ENCODE measurements at places on chromosomes 3 and 15. TPM values are rescaled to one million over a fixed set of nuclear protein-coding genes. Genes with fewer than 3 reads are reported as not detected.

DNA sequence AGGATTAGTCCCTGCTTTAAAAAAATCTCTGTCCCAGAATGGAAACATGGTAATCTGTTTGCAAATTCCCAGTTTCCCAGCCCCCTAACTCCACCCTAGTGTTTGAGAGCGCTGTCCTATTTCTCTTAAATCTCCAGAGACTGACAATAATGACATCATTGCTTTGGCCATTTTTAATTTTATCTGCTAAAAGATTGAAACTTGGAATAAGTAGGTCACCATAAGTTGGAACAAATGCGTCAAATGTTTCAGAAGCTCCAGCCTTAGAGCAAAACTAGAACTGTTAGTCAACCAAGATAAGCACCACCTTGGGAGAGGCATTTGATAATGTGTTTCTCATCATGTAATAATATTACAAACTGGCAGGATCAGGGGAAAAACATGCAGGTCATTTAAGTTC lies 25.7 kb upstream of the MB21D2 start:
- no peak for DNase-seq

GRCh38 chr15:69056365-69056764 lies 41.9 kb downstream of the NOX5 start:
- DNase-seq, result no peak

DNA sequence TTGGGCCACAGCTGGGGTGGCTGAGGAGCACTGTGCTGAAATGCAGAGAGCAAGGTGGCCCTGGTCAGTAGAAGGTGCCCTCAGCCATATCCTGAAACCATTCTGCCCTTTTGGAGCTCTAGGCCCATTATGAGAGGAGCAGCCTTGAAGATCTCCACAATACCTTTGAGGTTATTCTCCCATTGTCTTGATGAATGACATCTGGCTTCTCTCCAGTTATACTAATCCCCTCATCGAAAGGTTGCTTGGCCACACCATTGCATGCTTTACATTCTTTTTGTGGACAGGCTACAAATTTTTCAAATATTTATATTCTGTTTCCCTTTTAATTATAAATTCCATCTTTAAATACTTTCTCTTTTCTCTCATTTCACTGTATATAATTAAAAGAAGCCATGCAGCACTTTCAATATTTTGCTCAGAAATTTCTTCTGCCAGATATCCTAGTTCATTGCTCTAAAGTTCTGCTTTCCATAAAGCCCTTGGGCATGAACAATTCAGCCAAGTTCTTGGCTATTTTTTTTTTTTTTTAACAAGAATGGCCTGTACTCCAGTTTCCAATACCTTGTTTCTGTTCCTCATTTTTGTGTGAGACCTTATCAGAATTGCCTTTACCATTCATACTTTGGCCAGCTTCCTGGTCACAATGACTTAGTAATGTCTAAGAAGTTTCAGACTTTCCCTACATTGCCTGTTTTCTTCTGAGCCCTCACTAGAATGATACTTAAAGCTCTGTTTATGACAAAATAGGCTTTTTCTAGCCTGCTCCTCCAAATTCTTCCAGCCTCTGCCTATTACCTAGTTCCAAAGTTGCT lies 138.9 kb upstream of the SGO1 start:
- no peak for DNase-seq

- DNase-seq, result no peak
Observed at GRCh38 chr15:42143866-42144625, 12.4 kb downstream of the PLA2G4F start.

GRCh38 chr3:123597561-123597960 lies 12.7 kb upstream of the HACD2 start:
- DNase-seq, result peak; percentile 60

GRCh38 chr3:11600501-11601282 lies 43.0 kb downstream of the VGLL4 start:
- peak; percentile 99 for DNase-seq

- no peak for DNase-seq
Observed at GRCh38 chr3:71099997-71100719, 483.4 kb downstream of the FOXP1 start.

- DNase-seq, result no peak
Observed at GRCh38 chr15:58044551-58044950, 21.0 kb downstream of the ALDH1A2 start.

- peak; percentile 8 for DNase-seq
Observed at GRCh38 chr3:160931474-160931873, 173.7 kb downstream of the B3GALNT1 start.

DNA sequence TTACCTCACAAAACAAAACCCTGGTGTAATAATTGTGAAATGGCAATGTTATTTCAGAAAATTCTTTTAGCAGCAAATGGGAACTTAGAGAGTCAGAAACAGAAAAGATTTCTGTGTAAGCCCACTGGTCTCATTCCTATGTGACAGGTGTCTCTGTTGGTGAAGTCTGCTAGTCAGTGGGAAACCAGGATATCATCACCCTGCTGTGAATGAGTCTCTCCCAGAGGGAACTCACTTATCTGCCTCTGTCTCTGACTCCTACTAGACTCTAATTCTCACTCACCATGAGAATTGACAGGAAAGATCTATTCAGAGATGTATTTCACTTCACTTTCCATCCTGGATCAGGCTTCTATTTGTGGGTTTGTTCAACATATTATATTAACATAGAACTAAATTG lies 266.0 kb downstream of the EPHA3 start:
- no peak for DNase-seq

DNA sequence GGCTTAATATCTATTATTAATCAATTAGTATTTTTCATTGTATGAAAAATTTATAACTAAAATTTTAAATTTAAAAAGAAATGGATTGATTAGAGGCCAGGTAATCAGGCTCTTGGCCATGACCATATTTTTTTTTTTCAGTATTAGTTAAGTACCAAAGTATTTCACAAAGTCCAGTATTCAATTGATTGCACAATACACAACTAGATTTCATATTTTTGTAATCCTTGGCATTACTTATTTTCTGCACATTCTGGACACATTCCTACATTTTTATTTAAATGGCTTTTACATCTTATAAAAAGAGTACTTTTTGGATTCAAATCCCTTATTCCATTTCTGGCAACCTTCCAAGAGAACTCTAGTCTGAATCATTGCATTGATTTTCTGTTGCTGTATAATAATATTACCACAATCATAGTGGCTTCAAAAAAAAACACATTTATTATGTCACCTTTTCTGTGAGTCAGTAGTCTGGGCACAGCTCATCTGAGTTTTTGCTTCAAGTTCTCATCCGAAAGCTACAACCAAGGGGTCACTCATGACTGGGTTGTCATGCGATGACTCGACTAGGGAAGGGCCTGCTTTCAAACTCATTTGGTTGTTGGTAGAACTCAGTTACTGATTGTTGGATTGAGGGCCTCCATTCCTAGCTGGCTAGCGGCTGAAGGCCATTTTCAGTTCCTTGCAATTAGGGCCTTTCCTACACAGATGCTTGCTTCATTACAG lies 90.7 kb downstream of the CNTN6 start:
- peak; percentile 26 for DNase-seq

DNA sequence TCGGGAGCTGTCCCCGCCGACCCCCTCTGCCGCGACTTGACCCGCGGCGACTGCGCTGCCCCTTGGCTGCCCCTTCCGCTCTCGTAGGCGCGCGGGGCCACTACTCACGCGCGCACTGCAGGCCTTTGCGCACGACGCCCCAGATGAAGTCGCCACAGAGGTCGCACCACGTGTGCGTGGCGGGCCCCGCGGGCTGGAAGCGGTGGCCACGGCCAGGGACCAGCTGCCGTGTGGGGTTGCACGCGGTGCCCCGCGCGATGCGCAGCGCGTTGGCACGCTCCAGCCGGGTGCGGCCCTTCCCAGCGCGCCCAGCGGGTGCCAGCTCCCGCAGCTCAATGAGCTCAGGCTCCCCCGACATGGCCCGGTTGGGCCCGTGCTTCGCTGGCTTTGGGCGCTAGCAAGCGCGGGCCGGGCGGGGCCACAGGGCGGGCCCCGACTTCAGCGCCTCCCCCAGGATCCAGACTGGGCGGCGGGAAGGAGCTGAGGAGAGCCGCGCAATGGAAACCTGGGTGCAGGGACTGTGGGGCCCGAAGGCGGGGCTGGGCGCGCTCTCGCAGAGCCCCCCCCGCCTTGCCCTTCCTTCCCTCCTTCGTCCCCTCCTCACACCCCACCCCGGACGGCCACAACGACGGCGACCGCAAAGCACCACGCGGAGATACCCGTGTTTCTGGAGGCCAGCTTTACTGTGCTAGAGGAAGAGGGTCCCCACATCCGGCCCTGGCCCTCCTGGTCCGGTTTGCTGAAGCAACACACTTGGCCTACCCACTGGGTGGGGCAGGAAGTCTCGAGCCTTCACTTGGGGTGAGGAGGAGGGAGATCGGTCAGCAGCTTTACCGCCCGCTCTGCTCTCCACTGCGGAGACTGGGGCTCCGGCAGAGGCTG lies at the start of gene RASSF1:
TSS of gene RASSF1 (minus strand) at position 389 of the 882 bp plus-strand sequence. CDS start at position 358, 31 bp downstream.
- peak; percentile 64 for DNase-seq

- DNase-seq, result no peak
Observed at GRCh38 chr3:4449043-4449805, 17.8 kb downstream of the SUMF1 start.

DNA sequence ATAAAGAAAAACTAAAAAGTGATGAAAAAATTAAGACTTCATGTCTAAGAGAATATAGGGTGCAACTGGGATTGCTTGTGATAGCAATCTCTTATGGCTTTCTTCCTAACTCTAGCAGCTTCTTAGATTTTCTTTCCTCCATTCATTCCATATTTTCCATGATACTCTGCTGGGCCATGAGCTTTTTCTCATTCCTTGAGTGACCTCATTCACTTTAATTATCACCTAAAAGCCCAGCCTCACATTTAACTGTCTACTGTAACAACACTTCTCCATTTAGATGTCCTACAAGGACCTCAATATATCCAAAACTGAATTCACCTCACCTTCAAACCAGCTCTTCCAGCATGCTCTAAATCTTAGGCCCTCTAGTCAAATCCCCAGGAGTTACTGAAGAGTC lies 49.5 kb upstream of the ANKRD28 start:
- DNase-seq, result no peak

DNA sequence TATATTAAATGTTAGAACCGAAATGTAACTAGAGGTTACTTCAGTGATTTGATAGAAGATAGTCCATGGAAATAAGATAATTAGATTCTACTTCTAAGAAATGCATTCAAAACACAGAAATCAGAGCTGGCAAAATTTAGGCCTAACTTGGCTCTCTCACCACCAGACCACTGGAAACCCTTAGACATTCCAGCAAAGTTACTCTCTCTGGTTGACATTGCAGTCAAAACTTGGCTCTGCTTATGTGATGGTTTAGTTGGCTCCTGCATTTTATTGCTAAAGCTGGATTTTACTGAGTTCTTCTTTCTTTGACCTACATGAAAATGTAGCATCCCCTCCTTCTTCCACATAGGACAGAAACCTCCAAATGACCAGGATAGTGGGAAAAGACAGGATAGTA lies 35.4 kb upstream of the CBLB start:
- no peak for DNase-seq

DNA sequence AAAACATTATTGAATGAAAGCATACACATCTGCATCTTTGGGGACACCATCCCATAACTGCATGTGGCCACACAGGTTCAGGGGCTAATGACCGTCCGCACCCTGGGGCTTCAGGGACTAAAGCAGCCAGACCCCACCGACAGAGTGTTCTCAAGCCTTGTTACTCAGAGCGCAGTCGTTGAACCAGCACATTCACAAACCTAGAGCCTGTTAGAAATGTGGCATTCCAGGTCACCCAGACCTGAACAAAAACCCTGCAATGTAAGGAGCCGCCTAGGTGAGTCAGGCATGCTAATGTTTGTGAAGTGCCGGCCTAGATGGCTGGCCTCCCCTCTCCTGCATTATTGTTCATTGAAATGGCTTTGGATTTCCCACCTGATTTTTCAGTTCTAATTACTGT lies 52.3 kb upstream of the HACD2 start:
- no peak for DNase-seq

DNA sequence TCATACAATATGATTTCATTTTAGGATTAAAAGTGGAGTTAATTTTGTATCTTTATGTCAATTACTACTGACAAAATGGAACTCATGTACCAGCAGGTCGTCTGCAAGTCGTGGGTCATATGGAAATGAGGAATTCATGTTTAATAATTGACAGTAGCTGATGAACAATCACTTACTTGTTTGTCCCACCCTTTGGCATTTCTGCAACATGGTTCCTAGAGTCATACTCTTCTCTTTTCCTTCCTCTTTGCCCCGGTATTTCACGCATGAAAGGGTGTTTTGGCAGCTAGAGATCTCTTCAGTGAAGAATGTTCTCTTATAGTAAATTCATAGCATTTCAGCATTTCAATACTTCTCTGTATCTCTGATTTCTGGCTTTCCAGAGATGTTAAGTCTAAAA lies 133.3 kb upstream of the SLC24A5 start:
- DNase-seq, result no peak

- no peak for DNase-seq
Observed at GRCh38 chr3:125000661-125001060, 55.1 kb downstream of the HEG1 start.

DNA sequence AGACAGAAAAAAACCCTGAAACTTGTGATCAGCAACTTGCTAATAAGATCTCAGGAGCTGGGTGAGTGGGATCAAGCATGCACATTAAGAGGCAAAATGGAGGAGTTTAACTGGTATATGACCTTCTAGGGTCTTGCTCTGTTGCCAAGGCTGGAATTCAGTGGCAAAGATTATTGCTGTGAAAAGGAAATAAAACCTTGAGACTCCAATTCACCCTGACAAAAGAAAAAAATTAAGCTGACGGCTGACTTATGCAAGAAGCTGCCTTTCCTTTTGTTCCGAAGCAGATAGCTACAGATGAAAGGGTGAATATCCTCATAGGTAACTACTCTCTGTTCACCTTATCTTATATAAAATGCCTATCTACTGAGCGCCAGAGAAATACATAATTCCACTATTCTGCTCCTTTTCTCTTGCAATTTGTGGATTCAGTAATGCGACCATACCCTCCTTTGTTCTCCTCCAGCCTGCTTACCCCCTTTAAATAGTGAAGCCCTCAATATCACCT lies 68.9 kb downstream of the HERC1 start:
- DNase-seq, result no peak

GRCh38 chr3:193742628-193743027 lies 149.6 kb downstream of the OPA1 start:
- DNase-seq, result no peak

- peak; percentile 23 for DNase-seq
Observed at GRCh38 chr3:183188895-183189462, 26.4 kb upstream of the LAMP3 start.

GRCh38 chr3:89613241-89613640 lies 505.8 kb downstream of the EPHA3 start:
- no peak for DNase-seq

- DNase-seq, result no peak
Observed at GRCh38 chr3:14322667-14323295, 79.6 kb upstream of the SLC6A6 start.

- no peak for DNase-seq
Observed at GRCh38 chr3:22157848-22158247, 406.8 kb upstream of the ZNF385D start.

- DNase-seq, result peak; percentile 61
Observed at GRCh38 chr15:49674370-49674769, 53.5 kb downstream of the DTWD1 start.

- DNase-seq, result no peak
Observed at GRCh38 chr15:54094661-54095060, 116.4 kb downstream of the UNC13C start.

GRCh38 chr3:28150465-28151206 lies 90.8 kb upstream of the CMC1 start:
- DNase-seq, result no peak

INSYN1 gene
- total RNA-seq, result under 0.01 TPM

MESP2 gene
- total RNA-seq, result 0.32 TPM

KLHL18 gene
- total RNA-seq, result 22.9 TPM

VGLL3 gene
- 223 TPM for total RNA-seq

VIPR1 gene
- not detected for total RNA-seq

GAP43 gene
- not detected for total RNA-seq

PPARG gene
- total RNA-seq, result 3.5 TPM

All from fibroblast of villous mesenchyme (primary cell).